ENCODE measurements at places on chromosomes 1 and 21.
A peak's percentile ranks its signal among the peaks of the same experiment; 100 is the strongest.

- DNase-seq = no peak
Observed at GRCh38 chr21:31915566-31915965, 42.7 kb downstream of the HUNK start.

DNA sequence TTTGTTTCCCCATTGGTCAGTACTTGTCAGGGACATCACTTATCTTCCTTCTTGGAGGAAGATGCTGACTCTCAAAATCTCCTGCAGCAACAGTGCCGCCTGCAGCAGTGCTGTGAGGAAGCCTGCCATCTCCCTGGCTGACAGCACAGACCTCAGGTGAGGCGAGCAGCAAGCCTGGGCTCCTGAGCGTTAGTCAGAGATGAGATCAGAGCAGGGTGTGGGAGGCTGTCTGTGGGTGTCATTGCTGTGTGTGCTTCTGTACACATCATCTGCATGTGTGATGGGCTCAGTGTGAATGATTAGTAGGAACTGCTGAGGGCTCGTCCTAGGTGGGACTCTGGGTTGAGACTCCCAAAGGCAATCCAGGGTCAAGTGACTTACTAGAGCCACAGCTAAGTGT is 6.1 kb downstream of the STRIP1 start:
- DNase-seq = no peak

DNA sequence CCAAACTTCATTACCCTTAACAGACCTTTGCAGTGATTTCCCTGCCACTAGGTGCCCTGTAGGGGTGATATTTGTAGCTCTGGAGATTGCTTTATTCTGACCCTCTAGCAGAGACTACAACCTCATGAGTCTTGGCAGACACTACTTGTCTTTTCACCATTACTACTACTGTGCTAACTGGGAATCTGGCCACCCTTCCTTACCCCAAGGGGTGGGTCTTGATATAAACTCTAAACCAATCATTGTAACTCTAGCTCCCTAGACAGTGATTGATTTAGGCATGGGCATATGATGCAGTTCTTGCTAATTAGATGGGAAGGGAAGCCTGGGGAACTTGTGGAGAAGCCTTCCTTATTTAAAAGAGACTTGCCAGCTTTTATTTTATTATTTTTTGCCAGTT is 3.9 kb downstream of the KPNA6 start:
- DNase-seq = no peak

- DNase-seq = no peak
Observed at GRCh38 chr1:161047436-161048420, 2.0 kb upstream of the USF1 start.

DNA sequence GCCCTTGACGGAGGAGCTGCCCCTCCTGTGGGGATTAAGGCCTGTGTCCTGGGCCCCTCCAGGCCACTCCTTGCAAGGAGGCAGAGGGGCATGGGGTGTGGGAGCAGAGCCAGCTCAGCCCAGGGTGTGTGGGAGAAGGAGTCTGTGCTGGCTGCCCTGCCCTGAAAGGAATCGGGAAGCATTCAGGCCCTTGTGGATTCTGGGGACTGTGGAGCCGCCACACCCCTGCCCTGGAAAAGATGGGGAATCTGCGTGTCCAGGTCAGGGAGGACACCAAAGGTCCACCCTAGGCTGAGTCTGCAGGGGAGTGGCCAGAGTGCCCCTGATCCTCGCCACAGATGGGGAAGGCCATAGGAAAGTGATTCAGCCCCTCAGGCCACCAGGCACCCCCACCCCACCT is 16.5 kb upstream of the PRDM16 start:
- DNase-seq = no peak

GRCh38 chr1:40857737-40858136 is 4.4 kb downstream of the CITED4 start:
- DNase-seq = no peak

DNA sequence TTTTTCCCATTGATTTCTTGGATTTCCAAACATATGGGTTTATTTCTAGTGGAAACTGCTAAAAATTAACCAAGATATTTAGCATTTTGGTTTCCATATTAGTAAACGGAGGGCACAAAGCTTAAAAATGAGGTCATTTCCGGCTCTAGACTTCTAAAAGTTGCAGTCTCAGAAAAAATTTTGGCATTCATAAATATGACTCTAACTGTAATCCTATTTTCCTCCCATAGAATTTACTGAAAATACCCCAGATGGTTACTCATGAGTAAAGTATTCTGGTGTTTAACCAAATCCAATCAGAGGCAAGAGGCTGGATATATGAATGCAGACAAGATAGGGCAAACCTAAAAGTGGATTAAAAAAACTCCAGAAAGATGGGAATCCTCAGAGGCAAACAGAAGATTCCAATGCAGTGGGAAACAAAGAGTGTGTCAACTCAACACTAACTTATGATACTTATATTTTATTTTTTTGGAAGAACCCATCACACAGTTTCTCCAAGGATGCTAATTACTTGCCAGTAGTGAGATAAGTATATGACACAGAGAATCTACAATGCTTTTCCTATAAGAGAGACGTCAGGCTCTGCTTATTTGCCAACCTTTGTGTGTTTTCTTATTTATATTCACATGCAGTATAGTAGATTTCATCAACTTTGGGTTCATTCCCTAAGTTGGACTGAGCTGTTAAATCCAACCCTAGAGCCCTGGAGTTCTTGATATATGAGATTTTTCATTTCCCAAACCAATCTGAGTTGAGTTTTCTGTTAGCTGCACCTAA is 90.1 kb upstream of the BCL10 start:
- peak; percentile 60 for DNase-seq

GRCh38 chr1:179550746-179551682 is 24.7 kb downstream of the NPHS2 start:
- peak; percentile 24 for DNase-seq

- DNase-seq = no peak
Observed at GRCh38 chr21:45892916-45893739, 88.4 kb upstream of the COL6A1 start.

DNA sequence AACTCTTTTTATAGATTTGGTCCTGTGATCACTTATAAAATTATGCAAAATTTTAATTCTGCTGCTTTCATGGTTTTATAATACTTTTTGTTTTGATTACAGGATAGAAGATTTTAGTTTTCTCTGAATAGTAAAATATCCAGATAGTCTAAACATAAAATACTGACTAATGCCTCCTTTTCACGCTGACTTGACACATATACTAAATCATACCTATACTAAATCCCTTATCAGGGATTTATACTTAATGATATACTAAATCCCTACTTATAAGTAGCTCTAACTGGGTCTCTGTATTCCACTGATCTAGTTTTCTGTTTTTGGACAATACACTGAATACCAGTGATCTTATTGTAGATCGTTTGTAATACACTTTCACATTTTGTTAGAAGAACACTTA is 128.0 kb downstream of the USP25 start:
- DNase-seq = no peak

DNA sequence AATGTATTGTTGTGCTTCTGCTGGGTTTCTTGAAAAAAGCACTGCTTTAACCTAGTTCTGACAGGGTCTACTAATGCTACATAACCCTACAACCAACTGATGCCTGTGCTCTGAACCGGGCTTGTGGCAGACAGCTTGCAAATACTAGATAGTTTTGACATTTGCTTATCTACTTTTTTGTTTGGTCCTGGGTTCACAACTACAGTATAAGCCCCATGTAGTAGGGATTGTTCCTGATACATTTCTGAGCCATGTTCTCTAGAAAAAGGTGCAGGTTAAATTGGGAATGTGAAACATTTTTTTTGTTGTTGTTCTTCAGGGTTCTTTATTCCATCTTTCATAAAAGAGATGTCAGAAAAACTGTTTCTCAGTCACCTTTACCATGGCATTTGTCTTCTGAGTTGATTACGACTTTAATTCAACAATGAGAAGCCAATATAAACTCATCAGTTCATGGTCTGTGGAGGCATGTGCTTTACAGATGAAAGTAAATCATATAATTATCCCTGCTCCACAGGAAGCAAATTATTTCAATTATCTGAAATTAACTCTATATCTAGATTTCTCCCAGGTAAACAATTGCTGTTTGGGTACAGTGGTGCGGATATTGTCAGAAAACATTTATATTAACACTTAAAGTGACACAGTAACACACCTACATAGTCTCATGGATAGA is 22.0 kb downstream of the OLFM3 start:
- DNase-seq = no peak

DNA sequence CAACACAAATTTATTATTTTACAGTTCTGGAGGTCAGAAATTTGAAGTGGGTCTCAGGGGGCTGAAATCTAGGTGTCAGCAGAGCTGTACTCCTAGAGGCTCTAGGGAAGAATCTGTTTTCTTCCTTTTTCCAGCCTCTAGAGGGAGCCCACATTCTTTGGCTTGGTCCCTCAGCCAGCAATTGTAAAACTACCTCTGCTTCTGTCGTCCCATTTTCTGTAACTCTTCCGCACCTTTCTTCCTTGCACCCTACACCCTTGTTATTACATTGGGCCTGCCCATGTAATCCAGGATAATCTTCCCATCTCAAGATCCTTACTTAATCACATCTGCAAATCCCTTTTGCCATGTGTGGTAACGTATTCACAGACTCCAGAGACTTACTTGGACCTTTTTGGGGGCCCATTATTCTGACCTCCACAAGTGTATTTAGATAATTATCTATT is 24.8 kb upstream of the THEM4 start:
- DNase-seq = no peak

DNA sequence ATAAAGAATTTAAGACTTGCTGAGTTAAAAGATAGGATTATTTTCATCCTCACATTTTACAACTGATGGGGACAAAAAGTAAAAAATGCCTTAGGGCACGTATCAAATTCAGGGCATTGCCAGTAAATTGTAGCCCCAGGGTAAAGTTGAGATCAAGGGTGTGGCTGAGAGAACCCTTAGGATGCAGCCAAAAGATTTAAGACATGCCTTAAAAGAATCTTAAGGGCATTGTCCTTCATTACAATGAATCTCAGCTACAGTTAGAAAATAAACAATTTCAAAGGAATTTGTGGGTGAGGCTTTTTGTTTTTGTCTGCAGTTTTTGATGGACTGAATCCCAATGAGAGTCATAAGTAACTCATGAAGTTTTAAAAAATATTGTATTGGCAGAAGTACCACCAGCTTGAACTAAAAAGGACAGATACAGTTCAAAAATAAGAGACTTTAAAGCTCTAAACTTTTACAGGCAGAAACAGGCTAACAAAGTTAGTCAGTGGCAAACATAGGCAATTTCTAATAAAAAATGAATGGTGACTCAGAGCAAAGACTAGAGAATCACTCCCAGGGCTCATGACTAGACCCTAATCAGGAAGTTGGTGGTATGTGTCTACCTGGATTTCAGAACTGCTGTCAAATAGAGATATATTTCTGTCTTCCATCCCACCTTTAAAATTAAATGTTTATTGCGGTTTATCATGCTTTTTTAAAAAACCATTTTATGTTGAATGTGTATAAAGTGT is 165.1 kb upstream of the SNX7 start:
- no peak for DNase-seq

- DNase-seq = no peak
Observed at GRCh38 chr1:179105393-179105792, 23.5 kb downstream of the TOR3A start.

DNA sequence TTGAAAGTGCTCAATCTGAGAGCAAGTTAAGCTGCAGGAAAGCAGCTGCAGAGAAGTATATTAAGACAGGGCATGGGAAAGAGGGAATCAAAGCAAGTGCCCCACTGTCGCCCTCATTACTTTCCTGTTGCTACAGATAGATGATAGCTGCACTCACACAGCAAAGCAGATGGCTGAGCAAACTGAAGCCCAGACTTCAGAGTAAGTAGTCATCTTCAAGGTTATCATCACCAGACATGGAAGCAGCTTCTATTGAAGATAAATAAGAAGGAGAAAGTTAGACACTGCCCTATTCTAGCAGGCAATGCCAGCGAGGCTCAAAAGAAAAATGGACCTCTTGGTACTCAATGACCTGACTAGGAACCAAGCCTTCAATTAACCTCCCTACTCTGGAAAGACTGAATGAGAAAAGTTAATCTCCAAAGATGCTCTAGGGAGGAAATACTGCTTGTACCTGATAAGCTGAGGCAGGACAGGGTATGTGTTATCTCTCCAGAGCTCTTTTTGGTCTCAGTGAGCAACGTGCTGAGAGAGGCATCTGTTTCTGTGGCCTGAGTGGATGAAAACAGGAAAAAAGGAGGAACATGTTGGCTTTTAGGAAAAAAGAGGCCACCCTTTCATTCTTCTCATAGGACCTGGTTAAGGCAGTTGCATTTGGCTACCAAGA is 11.1 kb upstream of the MRPL9 start:
- DNase-seq = no peak

GRCh38 chr1:54371038-54371941 is 34.9 kb downstream of the SSBP3 start:
- DNase-seq = no peak

GRCh38 chr21:43853851-43854772 is 10.9 kb upstream of the AGPAT3 start:
- no peak for DNase-seq

DNA sequence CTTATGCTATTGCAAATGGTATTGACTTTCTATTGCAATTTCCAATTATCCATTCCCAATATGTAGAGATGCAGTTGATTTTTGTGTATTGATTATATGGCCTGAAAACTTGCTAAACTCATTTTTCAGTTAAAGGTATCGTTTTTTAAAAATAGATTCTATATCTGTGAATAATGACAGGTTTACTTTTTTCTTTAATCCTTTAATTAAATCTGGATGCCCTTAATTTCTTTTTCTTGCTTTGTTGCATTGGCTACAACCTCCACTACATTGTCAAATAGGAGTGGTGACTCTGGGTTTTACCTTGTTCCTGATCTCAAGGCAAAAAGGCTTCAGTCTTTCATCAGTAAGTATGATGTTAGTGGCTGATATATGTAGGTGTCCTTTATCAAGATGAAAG is 522.4 kb downstream of the MATN1 start:
- no peak for DNase-seq

GRCh38 chr1:82485591-82486369 is 685.0 kb downstream of the ADGRL2 start:
- DNase-seq = no peak

GRCh38 chr1:57678138-57678537 is 254.3 kb upstream of the DAB1 start:
- no peak for DNase-seq

DNA sequence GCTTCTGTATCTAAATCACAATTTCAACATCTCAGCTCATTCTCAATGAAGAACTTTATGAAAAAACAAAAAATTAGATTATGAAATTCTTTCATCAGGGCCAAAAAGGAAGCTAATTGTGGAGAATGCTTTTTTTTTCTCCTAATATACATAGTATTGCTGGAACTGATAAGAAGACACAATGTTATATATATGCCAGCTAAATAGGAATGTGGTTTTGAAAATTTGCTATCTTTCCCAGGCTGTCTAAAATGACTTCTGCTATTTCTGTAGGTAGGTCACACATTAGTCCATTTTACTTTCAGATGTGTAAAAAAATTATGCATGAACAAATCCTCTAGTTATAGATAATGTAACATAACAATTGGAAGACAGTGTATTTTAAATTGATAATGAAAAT is 732.9 kb downstream of the RWDD3 start:
- DNase-seq = no peak

DNA sequence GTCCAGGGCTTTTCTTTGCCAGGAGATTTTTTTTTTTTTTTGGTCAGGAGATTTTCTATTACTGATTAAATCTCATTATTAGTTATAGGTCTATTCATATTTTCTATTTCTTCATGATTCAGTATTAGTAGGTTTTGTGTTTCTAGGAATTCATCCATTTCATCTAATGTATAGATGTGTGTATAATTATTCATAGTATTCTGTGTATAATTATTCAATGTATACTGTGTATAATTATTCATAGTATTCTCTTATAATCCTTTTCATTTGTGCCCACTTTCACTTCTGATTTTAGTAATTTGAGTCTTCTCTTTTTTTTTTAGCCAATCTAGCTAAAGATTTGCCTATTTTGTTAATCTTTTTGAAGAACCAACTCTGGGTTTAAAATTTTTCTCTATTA is 12.3 kb upstream of the PNRC2 start:
- DNase-seq = no peak

- DNase-seq = no peak
Observed at GRCh38 chr21:41665766-41666595, 100.9 kb downstream of the RIPK4 start.
